ENCODE measurements at places on chromosomes 2 and 18. TPM values are rescaled to one million over a fixed set of nuclear protein-coding genes. Genes with fewer than 3 reads are reported as not detected.

Gene WDR7
- total RNA-seq: 17.1 TPM

Gene RFX8
- total RNA-seq: 1.7 TPM

Gene LYPD6
- total RNA-seq: 5.2 TPM

Gene FBXO15
- 0.43 TPM for total RNA-seq

Gene ANKRD62
- total RNA-seq: not detected

Gene NGEF
- total RNA-seq: under 0.01 TPM

Gene EPAS1
- 132 TPM for total RNA-seq

Gene AQP12B
- not detected for total RNA-seq

All from fibroblast of villous mesenchyme (primary cell).